ENCODE measurements at places on chromosomes 1 and 21. TPM values are rescaled to one million over a fixed set of nuclear protein-coding genes. Genes with fewer than 3 reads are reported as not detected.

The TMEM201 gene
- 8.8 TPM for total RNA-seq

The ATP1A4 gene
- total RNA-seq = not detected

The F13B gene
- total RNA-seq = not detected

- DNase-seq = no peak
- no peaks in the 10 kb centered on the region for H3K27me3 ChIP-seq
- H3K36me3 ChIP-seq = no peaks in the 10 kb centered on the region
- H3K4me1 ChIP-seq = no peaks in the 10 kb centered on the region
Measured at GRCh38 chr1:52751589-52752483, 25.6 kb downstream of the ZYG11B start.

DNA sequence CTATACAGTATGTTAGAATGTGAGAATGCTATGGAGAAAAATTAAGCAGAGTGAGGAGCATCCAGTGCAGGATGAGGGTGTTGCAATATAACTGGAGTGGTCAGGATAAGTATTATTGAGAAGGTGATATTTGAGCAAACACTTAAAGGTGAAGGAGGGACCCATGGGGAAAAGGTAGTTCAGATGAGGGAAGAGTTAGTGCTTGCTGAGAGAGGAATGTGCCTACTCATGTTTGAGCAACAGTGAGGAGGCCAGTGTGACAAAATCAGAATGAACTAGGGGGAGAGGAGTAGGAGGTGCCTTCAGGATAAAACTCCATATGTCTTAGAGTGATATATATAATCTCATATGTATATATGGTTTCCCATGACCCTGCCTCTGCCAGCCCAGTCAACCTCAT lies 6.2 kb upstream of the TRIM45 start:
- no peak for DNase-seq
- H3K27me3 ChIP-seq = no peaks in the 10 kb centered on the region
- no peaks in the 10 kb centered on the region for H3K36me3 ChIP-seq

GRCh38 chr1:152972196-152972886 lies 1.9 kb downstream of the SPRR4 start:
- DNase-seq = no peak
- peaks cover 2% of the 10 kb centered on the region for H3K27me3 ChIP-seq
- H3K4me1 ChIP-seq = no peaks in the 10 kb centered on the region
- no peak overlapping the region for H3K4me3 ChIP-seq
- no peaks in the 10 kb centered on the region for H3K36me3 ChIP-seq

- H3K4me1 ChIP-seq = no peaks in the 10 kb centered on the region
- no peak for DNase-seq
- H3K4me3 ChIP-seq = no peak overlapping the region
- no peaks in the 10 kb centered on the region for H3K27me3 ChIP-seq
- H3K36me3 ChIP-seq = no peaks in the 10 kb centered on the region
Measured at GRCh38 chr1:230578616-230579015, 63.7 kb upstream of the COG2 start.

GRCh38 chr1:81407000-81407821 lies 393.5 kb upstream of the ADGRL2 start:
- no peak overlapping the region for H3K27ac ChIP-seq
- DNase-seq = no peak
- H3K4me3 ChIP-seq = no peak overlapping the region
- H3K36me3 ChIP-seq = no peaks in the 10 kb centered on the region
- H3K27me3 ChIP-seq = no peaks in the 10 kb centered on the region

DNA sequence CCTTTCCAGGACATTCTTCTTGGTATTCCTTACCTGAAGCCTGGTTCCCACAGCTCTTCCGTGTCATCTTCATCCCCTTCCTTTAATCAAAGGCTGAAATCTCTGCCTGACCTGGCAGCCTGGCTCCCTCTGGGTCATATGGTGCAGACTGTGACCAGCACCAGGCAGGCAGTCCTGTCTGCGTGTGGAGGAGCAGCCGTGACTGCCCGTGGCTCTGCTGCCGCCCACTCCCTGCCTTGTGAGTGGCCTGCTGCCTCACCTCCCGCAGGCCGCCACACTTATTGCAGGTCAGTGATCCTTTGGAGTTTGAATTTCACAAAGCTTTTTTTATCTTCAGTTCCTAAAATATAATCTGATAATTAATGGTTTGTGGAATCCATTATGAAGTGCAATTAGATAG lies 36.2 kb upstream of the EPHA8 start:
- no peak for DNase-seq
- H3K27ac ChIP-seq = no peak overlapping the region
- H3K36me3 ChIP-seq = peaks cover 54% of the 10 kb centered on the region
- H3K4me1 ChIP-seq = no peaks in the 10 kb centered on the region

- peak within 1 kb of the TSS; percentile 28 for H3K27ac ChIP-seq
- peak; percentile 17 for DNase-seq
- H3K4me3 ChIP-seq = peak within 1 kb of the TSS; percentile 47
- H3K27me3 ChIP-seq = peaks cover 32% of the 10 kb centered on the region
- H3K36me3 ChIP-seq = no peaks in the 10 kb centered on the region
Measured at GRCh38 chr1:207454046-207454964, at the start of gene CR2. Gene CR2 (plus strand): TSS chr1:207454328. CDS start chr1:207454419, 91 bp downstream.

- peak; percentile 42 for DNase-seq
- no peaks in the 10 kb centered on the region for H3K27me3 ChIP-seq
- H3K27ac ChIP-seq = no peak overlapping the region
- no peak overlapping the region for H3K4me3 ChIP-seq
- H3K4me1 ChIP-seq = peaks cover 6% of the 10 kb centered on the region
- no peaks in the 10 kb centered on the region for H3K36me3 ChIP-seq
Measured at GRCh38 chr1:36703526-36704208, 221.0 kb upstream of the CSF3R start.

DNA sequence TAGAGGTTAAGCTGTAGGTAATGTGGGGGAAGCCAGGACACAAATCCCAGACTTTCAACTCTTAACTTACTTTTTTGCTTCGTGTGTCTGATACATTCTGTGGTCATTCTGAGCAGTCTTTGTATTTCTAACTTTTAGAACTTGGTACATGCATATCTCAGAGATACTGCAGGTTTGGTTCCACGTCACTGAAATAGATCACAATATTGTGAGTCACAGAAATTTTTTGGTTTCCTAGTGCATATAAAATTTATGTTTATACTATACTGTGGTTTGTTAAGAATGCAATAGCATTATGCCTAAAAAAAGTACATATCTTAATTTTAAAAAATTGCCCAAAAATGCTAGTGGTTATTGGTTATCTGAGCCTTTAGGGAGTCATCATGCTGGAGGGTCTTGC lies 3.2 kb downstream of the URB2 start:
- DNase-seq = no peak
- peaks cover 2% of the 10 kb centered on the region for H3K36me3 ChIP-seq
- H3K27me3 ChIP-seq = no peaks in the 10 kb centered on the region

- DNase-seq = no peak
- H3K27ac ChIP-seq = no peak overlapping the region
- H3K27me3 ChIP-seq = no peaks in the 10 kb centered on the region
- H3K36me3 ChIP-seq = no peaks in the 10 kb centered on the region
- no peak overlapping the region for H3K4me3 ChIP-seq
Measured at GRCh38 chr1:43506233-43506632, 24.4 kb upstream of the PTPRF start.

GRCh38 chr1:20469406-20470076 lies 16.5 kb downstream of the CAMK2N1 start:
- no peaks in the 10 kb centered on the region for H3K36me3 ChIP-seq
- H3K27me3 ChIP-seq = no peaks in the 10 kb centered on the region
- no peak overlapping the region for H3K27ac ChIP-seq
- no peaks in the 10 kb centered on the region for H3K4me1 ChIP-seq

DNA sequence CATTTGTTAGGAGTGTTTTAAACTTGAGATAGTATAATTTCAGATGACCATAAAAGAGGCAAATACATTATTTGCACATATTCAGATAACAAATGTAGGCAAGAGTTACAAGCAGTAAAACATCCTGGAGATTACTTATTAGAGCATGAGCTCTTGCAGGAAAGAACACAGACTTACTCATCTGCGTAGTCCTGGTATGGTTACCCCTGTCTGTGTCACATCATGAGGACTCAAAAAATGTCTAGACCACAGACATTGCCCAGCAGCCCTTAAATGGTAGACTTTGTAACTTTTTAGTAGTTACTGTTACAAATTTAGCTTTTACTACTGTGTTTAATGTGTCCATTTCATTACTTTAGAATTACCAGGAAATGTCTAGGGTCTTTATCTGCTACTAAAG lies 12.8 kb downstream of the CACHD1 start:
- H3K27ac ChIP-seq = no peak overlapping the region
- no peaks in the 10 kb centered on the region for H3K4me1 ChIP-seq
- H3K27me3 ChIP-seq = no peaks in the 10 kb centered on the region
- no peaks in the 10 kb centered on the region for H3K36me3 ChIP-seq
